ENCODE measurements at places on chromosomes 7 and 10. TPM values are rescaled to one million over a fixed set of nuclear protein-coding genes. Genes with fewer than 3 reads are reported as not detected.

The ODAD2 gene
- total RNA-seq, result 0.18 TPM

The ITGB8 gene
- 79.2 TPM for total RNA-seq

The CALCR gene
- total RNA-seq, result not detected

The LRRC18 gene
- total RNA-seq, result not detected

The SH2D4B gene
- not detected for total RNA-seq

The BTAF1 gene
- 58.6 TPM for total RNA-seq

The LRRC4 gene
- not detected for total RNA-seq

The HGF gene
- total RNA-seq, result 194 TPM

The CPA2 gene
- not detected for total RNA-seq

The CYP26A1 gene
- not detected for total RNA-seq

The CCDC146 gene
- total RNA-seq, result 2.0 TPM

The NEURL1 gene
- total RNA-seq, result 0.27 TPM

The PRKCQ gene
- total RNA-seq, result 0.08 TPM

The PLA2G12B gene
- total RNA-seq, result not detected

The WNT8B gene
- not detected for total RNA-seq

The GLCCI1 gene
- total RNA-seq, result 11.7 TPM

The GRM3 gene
- total RNA-seq, result not detected

The CTBP2 gene
- total RNA-seq, result 37.9 TPM

The GIMAP1 gene
- total RNA-seq, result not detected

The PLEKHS1 gene
- total RNA-seq, result not detected

The PTPN20 gene
- 0.27 TPM for total RNA-seq
